ENCODE measurements at places on chromosomes 6 and 20.

DNA sequence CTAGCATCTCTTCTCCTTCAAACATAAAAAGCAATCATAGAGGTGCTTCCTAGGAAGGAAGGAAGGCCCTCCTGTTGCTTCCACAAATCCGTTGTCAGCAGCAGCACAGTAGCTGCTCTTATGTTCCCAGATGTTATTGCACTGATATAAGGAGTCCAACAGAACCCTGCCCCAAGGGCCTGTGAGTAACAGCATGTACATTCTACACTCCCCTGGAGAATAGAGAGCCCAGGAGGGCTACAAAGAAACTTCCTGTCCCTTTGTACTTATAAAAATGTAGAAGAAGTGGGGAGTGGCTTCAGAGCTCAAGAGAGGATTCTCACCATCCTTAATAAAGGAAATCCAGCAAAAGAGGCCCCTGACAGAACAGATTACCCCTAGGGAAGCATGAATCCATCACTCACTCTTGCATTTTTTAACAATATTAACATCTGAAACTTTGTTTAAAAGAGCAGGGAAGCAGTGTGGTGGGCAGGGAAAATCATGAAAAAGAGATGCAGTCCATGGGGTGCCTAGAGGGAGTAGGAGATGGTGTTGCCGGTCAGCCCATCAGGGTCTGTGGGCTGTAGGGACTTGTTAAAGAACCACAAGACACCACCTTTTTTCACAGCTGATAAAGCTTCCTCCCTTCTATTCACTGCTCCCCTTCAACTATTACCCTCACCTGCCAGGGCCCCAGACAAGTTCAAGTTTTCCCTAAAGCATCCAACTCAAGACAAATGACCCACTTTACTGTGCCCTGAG lies 104.5 kb upstream of the ADGRF1 start:
- no peak for DNase-seq

- no peak for DNase-seq
Observed at GRCh38 chr6:1463275-1463674, 73.9 kb downstream of the FOXF2 start.

DNA sequence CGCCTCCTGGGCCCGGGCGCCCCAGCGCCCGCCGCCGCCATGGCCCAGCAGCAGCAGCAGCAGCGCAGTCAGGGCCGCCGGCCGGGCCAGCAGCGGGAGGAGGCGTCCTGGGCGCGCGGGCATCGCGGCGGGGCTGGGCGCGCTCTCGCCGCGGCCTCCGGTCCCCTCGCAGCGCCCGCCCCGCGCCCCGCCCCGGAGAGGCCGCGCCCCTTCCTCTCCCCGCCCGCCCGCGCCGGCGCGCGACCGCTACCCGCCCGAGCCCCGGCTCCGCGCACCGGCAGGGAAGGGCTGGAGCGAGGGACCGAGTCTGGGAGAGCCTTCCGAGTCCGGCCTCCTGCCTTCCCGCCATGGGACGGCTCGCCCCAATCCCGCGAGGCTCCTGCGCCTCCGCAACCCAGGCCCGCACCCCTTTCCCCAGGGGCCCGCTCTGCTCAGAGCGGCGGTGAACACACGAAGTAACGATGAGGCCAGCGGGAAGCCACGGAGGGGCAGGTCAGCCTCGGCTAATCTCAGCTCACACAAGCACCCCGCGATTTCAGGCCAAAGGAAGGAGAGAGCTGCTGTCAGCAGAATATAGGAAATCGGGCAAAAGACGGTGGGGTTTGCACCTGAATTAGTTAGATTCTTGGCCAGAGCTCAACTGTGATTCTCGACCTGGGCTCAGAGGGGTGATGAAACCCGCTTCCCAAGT lies at the start of gene TXNDC5:
TXNDC5 (minus strand) TSS at position 135 of the 691 bp plus-strand sequence; CDS start at position 123, 12 bp downstream.
- peak; percentile 84 for DNase-seq

- DNase-seq, result no peak
Observed at GRCh38 chr6:79461205-79461604, 76.0 kb downstream of the LCA5 start.

DNA sequence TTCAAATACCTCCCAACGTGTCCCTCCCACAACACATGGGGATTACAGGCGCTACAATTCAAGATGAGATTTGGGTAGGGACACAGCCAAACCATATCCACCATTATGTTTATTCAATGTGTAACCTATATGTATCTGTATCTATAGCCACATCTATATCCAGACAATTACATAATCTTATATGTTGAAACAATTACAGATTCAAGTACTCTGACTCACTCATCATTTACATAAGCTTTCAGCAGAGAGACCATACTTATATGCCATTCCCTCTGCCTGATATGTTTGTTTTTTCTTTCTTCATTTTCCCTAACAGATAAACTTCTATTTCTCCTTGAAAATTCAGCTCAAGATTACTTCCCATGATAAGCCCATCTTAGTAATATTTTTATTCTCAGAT lies 163.6 kb downstream of the LAMA2 start:
- DNase-seq, result no peak

- no peak for DNase-seq
Observed at GRCh38 chr20:50013976-50014375, 31.2 kb downstream of the SNAI1 start.

DNA sequence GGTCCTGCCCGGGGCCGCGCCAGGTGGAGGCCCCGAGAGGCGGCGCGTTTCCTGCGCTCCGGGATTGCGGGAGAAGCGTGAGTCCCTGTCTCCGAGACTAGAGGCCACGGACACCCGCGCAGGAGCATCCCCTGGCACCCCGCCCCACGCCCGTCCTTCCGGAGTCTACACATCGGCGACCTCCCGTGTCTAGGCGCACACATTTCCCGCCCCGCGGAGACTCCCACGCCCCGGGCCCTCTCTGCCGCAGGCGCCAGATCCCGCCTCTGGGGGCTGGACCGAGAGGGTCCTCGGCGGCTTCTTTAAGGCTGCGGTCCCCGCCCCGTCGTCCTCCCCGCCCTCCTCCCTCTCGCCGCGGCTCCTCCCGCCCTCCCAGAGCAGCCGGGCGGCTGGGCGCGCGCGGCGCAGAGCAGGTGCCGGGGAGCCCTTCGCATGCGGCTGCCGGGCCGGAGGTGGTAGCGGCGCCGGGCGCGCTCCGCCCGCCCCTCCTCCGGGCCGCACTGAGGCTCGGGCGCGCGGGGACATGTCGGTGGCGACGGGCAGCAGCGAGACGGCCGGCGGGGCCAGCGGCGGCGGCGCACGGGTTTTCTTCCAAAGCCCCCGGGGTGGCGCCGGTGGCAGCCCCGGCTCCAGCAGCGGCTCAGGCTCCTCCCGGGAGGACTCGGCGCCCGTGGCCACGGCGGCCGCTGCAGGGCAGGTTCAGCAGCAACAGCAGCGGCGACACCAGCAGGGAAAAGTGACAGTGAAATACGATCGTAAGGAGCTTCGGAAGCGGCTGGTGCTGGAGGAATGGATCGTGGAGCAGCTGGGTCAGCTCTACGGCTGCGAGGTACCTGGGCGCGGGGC lies at the start of gene PPP1R14C:
PPP1R14C (plus strand) TSS at position 375 of the 846 bp plus-strand sequence; CDS start at position 524, 149 bp downstream.
- peak; percentile 57 for DNase-seq

Measured in activated T-cell treated with anti-CD3 and anti-CD28 coated beads, Interleukin-2, amount 50 U/mL, for 48 hours (primary cell).